Activated CD4-positive, alpha-beta T cell treated with anti-CD3 and anti-CD28 coated beads, Interleukin-2, amount 10 ng/mL, durations not matched to agents 7 days and 5 days (primary cell): ENCODE measurements at places on chromosomes 2 and 18. TPM values are rescaled to one million over a fixed set of nuclear protein-coding genes. Genes with fewer than 3 reads are reported as not detected.

SCRN3 gene
- total RNA-seq: 16.9 TPM

EPB41L3 gene
- 14.0 TPM for total RNA-seq

YES1 gene
- 10.1 TPM for total RNA-seq

SNORC gene
- 0.97 TPM for total RNA-seq

- DNase-seq: no peak
Observed at GRCh38 chr2:128359841-128360240, 41.2 kb upstream of the HS6ST1 start.

GRCh38 chr2:141015341-141016047, 1115.3 kb downstream of the LRP1B start:
- DNase-seq: no peak

- peak; percentile 13 for DNase-seq
Observed at GRCh38 chr2:97664636-97664970, 759 bp upstream of the ACTR1B start.

DNA sequence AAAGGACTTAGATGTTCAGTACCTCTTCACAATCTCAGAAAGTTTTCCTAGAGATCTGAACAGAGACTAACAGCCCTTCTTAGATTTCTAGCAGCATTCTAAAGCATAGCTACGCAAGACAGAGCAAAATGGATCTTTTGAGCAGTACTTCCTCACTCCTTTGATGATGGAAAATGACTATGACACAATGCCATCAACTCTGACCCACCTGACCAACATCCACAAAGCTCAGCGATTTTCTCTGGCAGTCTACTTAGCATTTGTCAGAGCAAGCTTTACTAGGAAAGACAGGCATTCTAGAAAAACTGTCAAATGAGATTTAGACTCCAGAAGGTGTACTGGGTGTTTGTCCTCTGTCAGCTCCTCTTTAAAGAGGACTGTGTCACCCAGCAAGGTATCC, 180.9 kb upstream of the ACVR2A start:
- peak; percentile 18 for DNase-seq
